ENCODE measurements at places on chromosomes 12 and 14. TPM values are rescaled to one million over a fixed set of nuclear protein-coding genes. Genes with fewer than 3 reads are reported as not detected.

DNA sequence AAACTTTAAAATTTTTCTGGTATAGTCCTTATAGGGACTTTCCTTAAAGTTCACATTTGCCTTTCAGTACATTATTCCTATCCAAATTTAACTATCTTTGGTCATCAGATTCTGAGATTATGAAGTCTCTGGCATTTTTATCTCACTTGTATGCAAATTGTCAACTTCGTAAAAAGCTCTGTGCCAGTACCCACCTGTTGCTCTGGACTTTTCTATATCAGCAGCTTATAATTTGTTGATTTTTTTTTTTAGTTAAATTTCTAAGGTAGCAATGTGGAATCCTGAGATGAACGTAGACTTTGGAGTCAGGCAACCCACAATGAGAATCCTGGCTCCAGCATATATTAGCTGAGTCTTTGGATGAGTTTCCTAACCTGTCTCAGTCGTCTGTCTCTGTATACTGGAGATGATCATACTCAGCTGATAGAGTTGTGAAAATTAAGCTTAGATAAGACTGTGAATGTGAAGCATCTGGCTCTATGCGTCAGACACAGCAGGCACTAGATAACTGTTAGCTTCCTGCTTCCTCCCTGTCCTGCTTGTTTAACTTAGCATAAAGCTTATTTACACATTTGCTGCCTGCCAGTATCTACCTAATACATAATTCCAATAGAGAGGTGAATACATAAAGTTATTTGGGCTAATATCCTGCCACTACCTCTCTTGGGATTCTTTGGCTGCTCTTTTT lies 59.8 kb downstream of the MARK3 start:
- no peak for DNase-seq

Gene SMCO2
- polyA plus RNA-seq: 0.14 TPM

Gene SYNDIG1L
- not detected for polyA plus RNA-seq

- DNase-seq: no peak
Observed at GRCh38 chr14:86087377-86087776, 557.4 kb downstream of the FLRT2 start.

GRCh38 chr12:6768437-6768914 lies 2.3 kb downstream of the PTMS start:
- DNase-seq: no peak

DNA sequence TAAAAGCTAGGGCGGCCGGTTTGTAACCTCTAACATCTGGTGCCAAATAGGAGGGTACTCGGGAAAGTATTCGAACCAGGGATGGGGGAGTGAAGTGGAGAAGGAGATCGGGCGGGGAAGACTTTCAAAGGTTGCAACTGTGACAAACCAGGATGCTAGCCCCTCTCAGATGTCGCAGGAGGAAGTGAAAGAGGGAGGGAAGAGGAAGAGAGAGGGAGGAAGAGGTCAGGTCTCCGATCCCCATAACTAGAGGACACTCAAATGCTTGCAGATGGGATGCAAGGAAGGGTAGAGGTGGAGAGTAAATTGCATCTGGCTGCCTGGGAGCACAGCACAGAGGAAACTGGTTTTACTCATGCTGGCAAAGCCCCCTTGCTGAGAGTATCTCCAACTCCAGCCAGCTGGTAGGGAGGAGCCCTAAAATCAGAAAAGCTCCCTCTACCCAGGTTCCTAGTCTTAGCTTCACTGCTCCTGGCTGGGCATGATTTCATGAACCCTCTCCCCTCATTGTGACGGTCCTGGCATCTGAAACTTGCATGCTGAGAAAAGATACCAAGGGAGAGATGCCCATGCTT lies 696.7 kb upstream of the TBX3 start:
- no peak for DNase-seq

DNA sequence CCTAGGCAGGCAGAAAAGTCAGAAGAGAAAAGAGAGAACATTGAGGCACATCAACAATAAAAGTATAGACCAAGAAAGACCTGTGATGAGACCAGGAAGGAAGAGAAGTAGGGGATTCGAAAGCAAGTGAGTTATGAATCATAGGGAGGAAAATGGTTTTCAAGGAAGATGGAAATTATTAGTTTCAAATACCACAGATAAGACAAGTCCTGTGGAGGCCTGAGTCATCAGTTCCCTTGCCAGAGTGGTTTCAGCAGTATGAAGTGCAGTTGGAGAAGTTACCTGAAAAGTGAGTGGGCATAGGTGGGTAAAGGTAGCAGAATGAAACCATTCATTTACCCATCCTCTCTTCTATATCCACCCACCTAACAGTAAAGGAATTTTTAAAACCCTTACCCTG lies 25.2 kb upstream of the TSPAN8 start:
- DNase-seq: no peak

GRCh38 chr14:98692832-98693231 lies 579.2 kb downstream of the BCL11B start:
- DNase-seq: no peak

DNA sequence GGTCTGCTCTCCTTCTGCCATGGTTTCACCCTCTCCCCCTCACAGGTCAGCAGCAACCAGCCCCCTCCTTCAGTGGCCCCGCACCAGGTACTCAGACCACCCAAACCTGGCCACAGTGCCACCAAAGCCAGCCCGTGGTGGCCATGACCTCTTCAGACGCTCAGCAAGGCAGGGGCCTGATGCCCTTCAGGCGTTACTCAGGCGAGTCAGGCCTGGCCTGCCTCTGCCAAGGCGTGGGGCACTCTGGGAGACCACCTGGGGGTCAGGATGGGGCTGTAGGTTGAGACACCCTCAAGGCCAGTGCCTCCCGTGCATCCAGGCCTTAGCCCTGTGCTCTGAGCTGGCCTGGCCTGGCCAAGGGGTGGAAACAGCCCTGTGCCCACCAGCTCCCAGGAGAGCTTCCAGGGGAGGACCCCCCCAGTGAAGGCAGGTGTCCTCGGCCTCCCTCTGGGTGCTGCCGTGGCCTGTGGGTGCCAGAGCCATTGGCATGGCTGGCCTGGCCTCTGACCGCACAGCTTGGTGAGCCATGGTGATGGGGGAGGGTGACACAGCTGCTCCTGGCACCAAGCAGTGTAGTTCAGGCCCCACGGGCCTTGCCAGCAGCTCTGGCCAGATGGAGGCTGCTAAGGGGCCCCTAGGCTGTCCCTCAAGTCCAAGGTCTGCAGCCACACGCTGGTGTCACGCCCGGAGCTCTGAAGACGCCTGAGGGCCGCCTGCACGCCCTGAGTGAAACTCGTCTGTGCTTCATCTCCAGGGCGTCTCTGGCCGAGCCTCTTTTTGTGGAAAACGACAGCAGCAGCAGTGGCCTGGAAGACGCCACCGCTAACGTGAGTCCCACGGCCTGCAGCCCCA lies 15.1 kb downstream of the XRCC3 start:
- no peak for DNase-seq

Gene RASSF8
- polyA plus RNA-seq: 5.3 TPM

- DNase-seq: no peak
Observed at GRCh38 chr14:73754911-73755360, 40.8 kb upstream of the PNMA1 start.

DNA sequence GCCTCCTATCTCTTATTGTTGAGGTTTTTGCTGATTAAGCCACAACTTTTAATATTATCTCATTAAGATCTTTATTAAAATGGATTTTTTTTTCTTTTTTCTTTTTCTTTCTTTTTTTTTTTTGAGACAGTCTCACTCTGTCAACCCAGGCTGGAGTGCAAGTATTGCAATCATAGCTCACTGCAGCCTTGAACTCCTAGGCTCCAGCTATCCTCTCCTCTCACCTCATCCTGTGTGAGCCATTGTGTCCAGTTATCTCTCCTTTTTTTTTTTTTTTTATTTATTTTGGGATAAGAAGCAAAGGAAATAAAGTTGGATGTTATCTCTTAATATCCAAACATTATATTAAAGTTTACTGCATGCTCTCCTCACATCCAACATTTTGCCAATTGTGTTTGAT lies 12.7 kb downstream of the VEZT start:
- DNase-seq: no peak

GRCh38 chr14:23447361-23448350 lies 12.2 kb upstream of the MYH7 start:
- DNase-seq: no peak

GRCh38 chr14:101927859-101928258 lies 36.5 kb upstream of the DYNC1H1 start:
- DNase-seq: no peak

DNA sequence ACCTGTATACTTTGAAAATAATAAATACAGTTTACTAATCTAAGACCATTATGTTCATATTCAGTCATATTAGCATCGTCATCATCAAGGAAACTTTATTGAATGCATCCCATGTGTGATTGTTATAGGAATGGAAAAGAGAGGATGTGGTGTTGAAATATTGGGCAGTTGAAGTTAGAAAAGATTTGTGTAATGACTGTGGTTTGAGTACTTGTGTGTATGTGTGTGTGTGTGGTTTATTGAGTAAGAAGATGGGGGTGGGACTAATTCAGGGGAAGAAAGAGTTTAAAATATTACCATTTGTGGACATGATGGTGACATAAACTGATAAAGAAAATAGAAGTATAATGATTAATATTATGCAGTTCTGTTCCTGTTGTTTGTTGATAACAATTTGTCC lies 238.7 kb upstream of the SEL1L start:
- no peak for DNase-seq

- DNase-seq: peak; percentile 34
Observed at GRCh38 chr12:46983959-46984841, 95.2 kb upstream of the PCED1B start.

- no peak for DNase-seq
Observed at GRCh38 chr12:6965714-6966113, 4.8 kb downstream of the PHB2 start.

- DNase-seq: no peak
Observed at GRCh38 chr14:56358851-56359614, 220.6 kb upstream of the TMEM260 start.

Gene CEP290
- 6.8 TPM for polyA plus RNA-seq

GRCh38 chr14:94175011-94175745 lies 1.1 kb downstream of the PPP4R4 start:
- DNase-seq: no peak

Gene B4GALNT1
- polyA plus RNA-seq: 35.1 TPM

Gene SCNN1A
- polyA plus RNA-seq: 5.7 TPM

GRCh38 chr12:49188201-49188915 lies 522 bp downstream of the TUBA1A start:
- peak; percentile 83 for DNase-seq

DNA sequence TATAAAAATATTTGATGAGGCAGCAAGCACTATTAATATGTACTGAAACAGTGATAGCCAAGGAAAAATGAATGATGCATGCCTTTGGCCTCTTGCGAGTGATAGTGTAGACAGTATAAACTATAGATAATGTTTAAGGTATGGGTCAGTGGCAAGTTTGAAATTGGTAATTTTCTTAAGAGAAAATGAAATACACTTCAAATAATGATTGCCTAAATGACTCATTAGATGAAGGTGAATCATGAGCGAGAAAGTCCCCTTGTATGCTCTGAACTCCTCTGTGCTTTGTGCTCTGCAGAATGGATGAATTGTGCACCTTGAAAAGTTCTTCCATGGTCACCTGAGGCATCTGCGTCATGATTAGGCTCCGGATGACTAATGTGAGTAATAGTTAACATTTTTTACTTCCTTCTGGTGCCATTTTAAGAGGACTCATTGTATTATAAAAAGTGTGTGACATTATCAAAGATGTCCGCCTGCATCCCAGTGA lies 84.9 kb upstream of the RTL1 start:
- peak; percentile 61 for DNase-seq

- no peak for DNase-seq
Observed at GRCh38 chr12:130687190-130687589, 28.9 kb downstream of the RIMBP2 start.

Gene FGD4
- 2.0 TPM for polyA plus RNA-seq

- no peak for DNase-seq
Observed at GRCh38 chr14:73889376-73889775, 2.7 kb downstream of the ZNF410 start.

GRCh38 chr12:108838194-108839017 lies 19.0 kb downstream of the SSH1 start:
- peak; percentile 96 for DNase-seq

DNA sequence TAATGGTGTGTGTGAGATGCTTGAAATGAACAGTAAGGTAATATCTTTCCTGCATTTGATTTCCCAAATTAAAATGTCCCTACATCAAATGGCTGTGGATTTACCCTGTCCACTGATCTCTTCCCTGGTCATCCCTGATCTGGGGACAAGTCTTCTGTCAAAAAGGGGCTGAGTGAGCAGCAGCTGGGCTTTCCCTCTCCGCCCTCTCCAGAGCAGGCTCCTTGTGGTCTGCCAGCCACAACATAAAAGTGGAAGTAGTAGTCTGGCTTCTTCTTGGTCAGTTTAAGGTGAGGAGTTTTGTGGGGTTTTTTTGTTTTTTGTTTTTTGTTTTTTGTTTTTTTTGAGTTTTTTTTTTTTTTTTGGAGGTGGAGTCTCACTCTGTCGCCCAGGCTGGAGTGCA lies 25.2 kb upstream of the PLXNC1 start:
- DNase-seq: no peak

- no peak for DNase-seq
Observed at GRCh38 chr12:123444092-123445026, 7.9 kb upstream of the RILPL2 start.

GRCh38 chr12:123532019-123532418 lies 1.5 kb downstream of the RILPL1 start:
- DNase-seq: no peak

Gene ATP2A2
- polyA plus RNA-seq: 328 TPM

DNA sequence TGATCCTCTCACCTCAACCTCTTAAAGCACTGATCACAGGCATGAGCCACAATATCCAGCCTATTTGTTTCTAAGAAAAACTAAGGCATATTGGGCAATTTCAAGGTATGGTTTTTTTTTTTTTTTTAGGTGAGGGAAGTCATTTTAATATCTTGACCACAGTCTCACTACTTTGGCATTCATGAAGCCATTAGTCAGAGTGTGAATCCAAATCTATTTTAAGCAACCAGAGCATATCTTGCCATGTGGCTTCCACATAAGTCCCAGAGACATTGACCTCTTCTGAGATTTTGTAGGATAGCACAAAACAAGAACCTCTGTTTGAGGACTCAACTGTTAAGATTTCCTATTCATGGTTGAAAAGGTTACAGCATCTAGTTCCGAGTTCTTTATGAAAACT lies 130.3 kb upstream of the RBM19 start:
- DNase-seq: no peak
